ENCODE measurements at places on chromosomes 7 and 10. TPM values are rescaled to one million over a fixed set of nuclear protein-coding genes. Genes with fewer than 3 reads are reported as not detected.

The MTERF1 gene
- 21.4 TPM for total RNA-seq

The PTPRN2 gene
- 0.35 TPM for total RNA-seq

The PAX4 gene
- not detected for total RNA-seq

The CRYGN gene
- not detected for total RNA-seq

The OPN4 gene
- total RNA-seq: not detected

GRCh38 chr7:158633055-158633956, 45.7 kb upstream of the PTPRN2 start:
- peak; percentile 69 for DNase-seq

DNA sequence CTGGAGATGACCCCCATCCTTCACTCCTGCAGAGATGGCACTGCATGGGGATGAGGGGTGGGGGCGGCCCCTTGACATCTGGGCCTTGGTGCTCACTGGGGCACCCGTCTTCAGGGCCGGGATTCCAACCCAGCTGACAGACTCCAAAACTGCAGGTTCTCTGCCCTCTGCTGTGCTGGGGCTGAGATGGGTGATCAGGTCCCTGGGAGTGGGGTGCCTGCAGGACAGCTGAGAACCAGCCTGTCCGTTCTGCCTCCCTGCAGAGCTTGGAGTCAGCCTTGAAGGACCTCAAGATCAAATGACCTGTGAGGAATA, 14.3 kb downstream of the PDAP1 start:
- no peak for DNase-seq

DNA sequence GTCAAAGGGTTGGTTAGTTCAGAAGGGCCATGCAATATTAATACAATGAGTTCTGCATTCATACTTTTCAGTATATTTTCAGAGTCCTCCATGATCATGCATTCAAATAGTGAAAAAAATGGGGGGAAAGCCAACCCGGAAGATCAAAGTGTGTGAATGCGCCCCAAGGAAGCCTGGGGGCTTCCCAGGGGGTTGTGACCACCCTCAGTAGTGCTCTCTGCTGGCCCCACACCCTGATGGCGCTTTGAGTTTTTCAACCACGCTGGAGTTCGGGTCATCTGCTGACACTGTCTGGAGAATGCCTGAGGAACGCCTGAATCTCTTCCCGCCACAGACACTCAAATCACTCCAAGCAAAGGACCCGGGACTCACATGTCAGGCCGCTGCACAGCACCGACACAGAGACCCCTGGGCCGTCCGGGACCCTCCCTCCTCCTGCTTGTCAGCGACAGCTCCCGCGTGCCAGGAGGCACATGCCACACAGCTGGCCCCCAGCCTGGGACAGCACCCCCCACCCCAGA, 1.0 kb downstream of the TNS3 start:
- DNase-seq: peak; percentile 54

DNA sequence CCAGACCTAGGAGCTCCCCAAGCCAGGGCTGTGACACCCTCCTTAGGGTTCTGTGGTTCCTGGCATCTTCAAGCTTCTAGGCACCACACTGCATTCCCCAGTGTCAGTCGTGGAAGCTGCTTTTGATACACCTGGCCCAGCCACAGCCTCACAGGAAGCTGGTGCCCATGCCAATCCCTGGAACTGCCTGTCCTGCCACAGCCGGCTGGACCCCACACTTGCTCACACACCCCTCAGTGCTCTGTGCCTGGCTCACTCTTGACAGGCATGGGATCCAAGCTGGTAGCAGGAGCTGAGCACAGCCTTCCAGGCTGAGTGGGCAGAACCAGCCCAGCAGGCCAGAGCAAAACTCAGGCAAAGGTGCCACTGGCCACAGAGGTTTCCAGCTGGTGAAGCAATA, 21.8 kb downstream of the LRRC72 start:
- no peak for DNase-seq

DNA sequence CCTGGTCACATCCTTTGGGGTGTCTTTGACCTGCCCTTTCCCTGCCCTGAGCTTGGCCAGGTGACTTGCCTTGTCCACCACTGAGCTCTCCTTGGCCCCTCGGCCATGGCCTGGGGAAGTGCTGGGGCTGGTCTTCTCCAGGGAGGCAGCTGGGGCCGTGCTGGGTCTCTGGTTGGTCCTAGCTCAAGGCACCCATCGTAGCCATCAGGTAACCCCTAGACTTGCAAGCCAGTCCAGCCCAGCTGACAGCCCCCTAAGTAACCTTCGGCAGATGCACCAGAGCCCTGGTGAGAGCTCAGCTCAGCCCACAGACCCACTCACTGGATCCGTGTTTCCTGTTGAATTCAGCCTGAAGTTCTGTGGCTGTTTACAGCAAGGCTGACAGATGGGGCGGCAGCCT, 176.2 kb upstream of the SHH start:
- DNase-seq: no peak

DNA sequence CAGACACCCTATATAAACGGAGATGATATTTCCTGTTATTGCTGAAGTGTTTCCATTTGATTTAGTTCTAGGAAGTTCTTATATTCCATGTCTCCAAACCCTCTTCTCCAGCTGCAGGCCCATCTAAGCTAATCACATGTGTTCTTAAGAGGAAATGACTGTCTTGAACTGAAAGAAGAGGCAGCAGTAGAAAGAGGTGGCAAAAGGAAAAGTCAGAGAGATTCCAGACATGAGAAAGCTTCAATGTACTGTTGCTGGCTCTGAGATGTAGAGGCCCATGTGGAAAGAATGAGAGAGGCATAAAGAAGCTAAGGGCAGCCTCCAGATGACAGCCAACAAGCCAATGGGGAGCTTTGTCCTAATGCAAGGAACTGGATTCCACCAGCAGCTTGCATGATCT, 287.2 kb downstream of the GFRA1 start:
- DNase-seq: no peak

GRCh38 chr10:44249490-44249889, 135.4 kb downstream of the CXCL12 start:
- DNase-seq: no peak

Measured in OCI-LY7 (cell line).